ENCODE measurements at places on chromosomes 16 and 17.

DNA sequence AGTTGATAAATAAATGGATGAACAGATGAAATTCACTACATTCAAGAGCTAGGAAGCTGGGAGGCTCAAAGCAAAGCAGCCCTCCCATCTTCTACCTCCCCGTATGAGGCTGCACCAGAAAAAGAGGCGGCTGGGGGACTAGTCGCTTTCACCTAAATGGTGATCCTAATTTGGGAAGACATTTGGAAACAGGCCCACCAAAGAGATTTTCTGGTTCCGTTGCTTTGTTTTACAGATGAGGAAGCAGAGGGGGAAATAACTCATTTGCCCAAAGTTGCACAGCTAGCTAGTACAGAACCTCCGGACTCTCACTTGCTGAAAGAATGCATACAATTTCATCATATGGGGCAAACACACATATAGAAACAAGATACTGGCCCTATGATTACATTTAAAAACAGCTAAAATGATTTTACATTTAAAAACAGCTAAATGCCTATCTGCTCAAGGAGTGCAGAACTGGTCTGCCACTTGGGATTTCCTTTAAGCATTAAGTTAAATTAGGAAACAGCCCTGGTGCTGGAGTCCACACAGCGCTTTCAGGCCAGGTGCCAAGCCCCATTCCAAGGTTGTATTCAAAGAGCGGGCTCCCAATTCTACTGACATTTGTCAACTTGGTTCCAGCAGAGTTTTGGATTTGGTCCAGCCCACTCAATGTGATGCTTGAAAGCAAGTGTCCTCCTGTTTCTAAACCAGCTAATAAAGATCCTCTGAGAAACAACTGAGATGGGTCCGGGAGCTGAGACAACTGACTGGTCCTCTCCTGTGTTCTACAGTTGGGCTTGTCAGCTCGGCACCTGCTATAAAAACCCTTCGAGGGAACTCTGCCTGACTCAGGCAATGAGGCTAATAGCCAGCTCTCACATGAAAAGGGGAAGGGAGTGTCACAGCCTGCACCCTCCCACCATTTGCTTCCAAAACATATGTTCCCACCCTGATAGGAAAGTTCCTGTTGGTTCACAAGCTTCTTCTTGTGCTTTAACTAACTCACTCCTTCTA, 11.7 kb downstream of the ERN1 start:
- DNase-seq = no peak

DNA sequence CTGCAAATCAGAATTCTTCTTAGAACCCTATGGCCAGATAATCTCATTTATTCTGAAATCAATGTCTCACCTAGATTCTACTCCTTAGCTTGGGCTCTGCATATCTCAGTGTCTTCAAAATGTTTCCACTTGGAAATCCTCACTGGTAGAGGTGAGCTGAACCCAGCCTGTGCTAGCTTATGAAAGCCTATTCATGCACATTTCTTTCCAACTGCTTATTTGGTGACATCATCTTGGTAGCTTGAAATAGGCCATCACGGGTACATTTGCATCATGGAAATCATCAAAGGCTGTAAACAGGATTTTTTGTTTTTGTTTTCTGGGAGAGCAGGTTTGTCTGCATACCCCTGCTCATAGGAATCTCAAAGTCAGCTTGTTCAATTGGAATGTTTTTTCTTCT, 130.8 kb downstream of the KCNJ18 start:
- no peak for DNase-seq

DNA sequence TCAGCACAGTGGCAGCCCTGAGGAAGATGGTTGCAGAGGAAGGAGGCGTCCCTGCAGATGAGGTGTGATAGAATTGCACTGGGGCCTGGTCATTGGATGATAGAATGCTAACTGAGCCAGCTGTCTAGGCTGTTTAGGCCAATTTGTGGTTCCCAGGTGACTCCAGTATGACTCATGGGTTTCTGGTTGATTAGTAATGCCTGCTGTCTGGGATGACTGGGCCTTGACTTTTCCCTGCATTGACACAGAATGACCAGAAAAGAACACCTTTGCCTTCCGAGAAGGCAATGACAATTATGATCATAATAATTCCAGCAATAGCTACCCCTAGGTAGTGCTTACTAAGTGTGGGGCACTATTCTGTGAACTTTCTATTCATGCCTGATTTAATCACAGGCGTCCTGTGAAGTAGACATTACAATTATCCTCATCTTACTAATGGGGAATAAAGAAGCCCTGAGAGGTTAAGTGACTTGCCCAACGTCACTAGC, 31.5 kb downstream of the USP43 start:
- no peak for DNase-seq

DNA sequence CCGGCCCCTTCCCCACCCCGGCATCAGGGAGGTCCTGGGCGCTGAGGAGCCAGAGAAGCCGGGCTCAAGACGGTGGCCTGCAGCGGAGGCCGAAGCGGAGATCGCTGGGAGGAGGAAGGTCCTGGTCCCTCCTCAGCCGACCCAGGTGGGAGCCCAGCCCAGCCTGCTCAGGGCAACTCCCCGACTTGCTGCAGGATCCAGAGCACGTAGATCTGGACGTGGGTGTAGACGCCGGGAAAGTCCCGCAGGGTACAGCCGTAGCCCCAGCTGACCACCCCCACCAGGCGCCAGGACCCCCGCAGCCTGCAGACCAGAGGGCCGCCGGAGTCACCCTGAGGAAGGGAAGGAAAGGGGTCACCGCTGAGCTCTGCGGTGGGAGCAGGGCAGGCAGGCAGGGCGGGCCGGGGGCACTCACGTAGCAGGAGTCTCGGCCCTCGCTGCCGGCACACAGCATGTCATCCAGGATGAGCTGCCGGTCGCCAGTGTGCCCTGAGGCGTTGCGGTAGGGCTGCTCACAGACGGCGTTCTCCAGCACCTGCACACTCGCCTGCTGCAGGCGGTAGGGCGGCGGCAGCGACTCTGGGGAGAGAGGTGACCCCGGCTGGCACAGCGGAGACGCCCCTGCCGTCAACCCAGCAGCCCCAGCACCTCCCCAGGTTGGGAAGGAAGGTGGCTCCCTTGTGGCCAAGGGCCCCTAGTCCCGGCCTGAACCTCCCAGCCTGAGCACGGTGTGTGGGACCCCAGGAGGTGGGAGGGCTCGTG, 5.4 kb downstream of the TPSD1 start:
- no peak for DNase-seq

DNA sequence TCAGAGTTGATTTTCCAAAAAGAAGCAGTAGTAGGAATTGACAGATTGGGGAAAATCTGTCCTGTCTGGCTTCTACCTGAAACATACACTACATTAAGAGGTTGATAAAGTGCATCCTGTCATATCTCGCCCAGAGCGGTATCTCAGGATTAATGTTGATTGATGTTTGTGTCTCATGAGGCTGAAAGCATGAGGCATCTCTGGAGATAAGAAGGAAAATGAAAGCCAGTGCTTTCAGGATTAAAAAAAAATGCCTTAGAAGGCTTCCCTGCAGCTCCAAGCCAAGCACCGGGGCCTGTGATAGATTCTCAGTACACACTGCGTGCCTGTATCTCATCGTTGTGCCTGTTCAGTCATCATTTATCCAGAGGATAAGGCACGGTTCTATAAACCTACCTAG, 26.4 kb upstream of the CD300E start:
- no peak for DNase-seq

DNA sequence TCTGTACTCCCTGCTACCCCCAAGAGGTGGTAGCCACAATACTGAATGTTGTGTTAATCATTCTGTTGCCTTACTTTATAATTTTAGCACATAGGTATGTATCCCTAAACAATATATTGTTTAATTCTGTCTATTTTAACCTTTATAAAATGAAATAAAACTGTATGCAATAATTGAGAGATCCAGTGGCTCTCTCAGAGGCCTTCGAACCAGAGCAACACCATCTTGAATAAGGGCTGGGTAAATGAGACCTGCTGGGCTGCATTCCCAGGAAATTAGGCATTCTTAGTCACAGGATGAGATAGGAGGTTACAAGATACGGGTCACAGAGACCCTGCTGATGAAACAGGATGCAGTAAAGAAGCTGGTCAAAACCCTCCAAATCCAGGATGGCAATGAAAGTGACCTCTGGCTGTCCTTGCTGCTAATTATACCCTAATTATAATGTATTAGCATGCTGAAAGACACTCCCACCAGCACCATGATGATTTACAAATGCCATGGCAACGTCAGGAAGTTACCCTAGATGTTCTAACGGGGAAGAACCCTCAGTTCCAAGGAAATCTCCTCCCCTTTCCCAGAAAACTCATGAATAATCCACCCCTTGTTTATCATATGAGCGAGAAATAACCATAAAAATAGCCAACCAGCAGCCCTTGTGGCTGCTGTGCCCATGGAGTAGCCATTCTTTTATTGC, 2.0 kb upstream of the CANT1 start:
- DNase-seq = no peak

GRCh38 chr17:51759260-51759659, 399.3 kb downstream of the CA10 start:
- no peak for DNase-seq

- no peak for DNase-seq
These were observed 184.6 kb downstream of the LGALS9B start for GRCh38 chr17:20282526-20283308.

DNA sequence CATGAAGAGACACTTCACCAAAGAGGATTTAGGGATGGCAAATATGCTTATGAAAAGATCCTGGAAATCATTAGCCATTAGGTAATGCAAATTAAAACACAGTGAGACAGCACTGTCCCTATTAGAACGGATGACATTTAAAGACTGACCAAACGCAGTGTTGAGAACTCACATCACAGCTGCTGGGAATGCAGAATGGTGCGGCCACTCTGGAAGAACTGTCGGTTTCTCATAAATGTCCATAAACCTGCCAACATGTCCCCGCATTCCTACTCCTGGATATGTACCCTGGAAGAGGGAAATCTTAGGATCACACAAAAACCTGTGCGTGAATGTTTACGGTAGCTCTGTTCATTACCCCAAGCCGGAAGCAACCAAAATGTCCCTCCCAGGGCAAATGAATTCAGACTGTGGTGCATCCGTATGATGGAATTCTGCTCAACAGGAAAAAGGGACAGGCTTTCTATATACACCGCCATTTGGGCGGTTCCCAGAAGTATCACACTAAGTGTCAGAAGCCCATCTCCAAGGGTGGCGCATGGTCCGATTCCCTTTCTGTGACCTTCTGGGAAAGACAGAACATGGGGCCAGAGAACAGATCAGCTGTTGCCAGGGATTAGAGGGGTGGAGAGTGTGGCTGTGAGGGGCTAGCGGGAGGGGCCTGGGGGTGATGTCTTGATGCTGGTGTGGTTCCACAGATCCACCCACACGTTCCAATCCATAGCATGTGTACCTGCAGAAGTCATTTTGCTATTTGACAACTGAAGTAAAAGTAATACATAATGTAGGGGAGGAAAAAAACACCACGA, 197.2 kb upstream of the CHMP6 start:
- no peak for DNase-seq

- DNase-seq = no peak
These were observed 432.6 kb downstream of the TOX3 start for GRCh38 chr16:52114379-52114778.

DNA sequence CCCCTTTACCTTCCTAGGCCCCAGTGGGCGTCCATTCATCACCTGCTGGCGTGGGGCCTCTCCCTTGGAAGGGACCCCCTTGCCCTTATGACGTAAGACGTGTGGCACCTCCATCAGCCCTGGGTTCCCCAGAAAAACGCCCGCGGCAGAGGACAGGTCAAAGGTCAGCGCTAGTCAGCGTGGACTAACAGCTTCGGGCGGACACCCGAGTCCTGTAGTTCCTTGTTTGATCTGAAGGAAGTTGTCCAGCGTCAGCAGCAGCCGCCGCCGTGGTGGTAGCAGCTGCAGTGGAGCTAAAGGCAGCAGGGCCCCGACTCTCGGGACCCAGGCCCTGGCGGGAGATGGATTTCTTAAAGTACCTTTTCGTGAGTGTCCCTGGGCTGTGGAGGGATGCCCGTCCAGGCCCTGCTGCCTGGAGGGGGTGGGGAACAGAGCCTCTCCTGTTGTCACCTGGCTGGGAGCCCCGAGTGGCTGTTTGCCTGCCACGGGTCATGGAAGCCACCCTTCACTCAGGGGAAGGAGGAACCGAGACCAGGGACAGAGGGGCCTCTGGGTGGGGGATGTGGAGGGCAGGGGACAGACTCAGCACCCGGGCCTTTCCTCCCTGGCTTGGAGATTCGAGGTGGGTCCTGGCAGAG, 123.6 kb downstream of the OR1D5 start:
- DNase-seq = no peak

GRCh38 chr16:12462426-12463280, 341.0 kb downstream of the CPPED1 start:
- no peak for DNase-seq

- no peak for DNase-seq
These were observed 133.6 kb downstream of the HS3ST3B1 start for GRCh38 chr17:14434506-14434905.

DNA sequence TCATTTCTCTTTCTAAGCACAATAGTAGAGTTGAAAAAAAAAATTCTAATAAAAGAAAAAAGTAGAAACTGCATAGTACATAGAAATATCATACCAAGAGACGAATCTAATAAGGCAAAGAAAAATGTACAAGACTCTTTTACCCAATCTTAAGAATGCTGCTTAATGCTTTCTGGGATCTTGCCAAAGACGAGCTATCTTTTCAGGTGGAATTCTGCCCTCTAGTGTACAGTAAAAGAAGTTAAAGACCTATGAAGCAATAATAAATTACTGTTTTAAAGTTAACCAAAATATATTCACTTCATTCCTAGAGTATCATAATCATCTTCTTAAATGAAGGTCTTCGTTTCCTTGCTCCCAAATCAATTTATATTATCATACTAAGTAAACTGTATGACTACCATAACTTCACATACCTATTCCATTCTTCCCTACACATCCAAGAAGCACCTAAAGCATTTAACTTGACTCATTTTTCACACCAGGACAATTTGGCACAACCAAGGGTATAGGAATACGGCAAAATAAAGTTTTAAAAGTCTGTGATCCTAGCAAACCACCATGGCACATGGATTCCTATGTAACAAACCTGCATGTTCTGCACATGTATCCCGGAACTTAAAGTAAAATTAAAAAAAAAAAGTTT, 47.7 kb downstream of the CFDP1 start:
- peak; percentile 81 for DNase-seq

- DNase-seq = peak; percentile 52
These were observed 78.3 kb upstream of the RPL38 start for GRCh38 chr17:74125156-74125555.

- no peak for DNase-seq
These were observed 121.5 kb downstream of the PRKCB start for GRCh38 chr16:23957287-23957686.

DNA sequence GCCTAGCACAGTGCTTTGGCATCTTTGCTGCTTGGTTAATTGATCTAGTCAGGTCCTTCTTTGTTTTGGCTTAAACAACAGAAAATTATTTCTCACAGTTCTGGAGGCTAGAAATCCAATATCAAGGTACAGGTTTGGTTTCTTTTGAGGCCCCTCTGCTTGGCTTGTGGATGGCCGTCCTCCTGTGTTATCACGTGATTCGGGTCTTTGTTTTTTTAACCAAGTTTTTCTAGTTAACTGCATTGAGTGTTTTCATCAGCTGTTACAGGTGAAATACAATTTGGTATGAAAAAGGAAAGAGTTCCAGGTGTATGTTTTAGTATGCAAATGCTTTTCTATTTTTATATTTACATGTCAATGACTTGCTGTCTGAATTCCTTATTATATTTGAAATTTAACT, 2.8 kb downstream of the NLK start:
- no peak for DNase-seq
